Activated effector memory CD4-positive, alpha-beta T cell treated with Interleukin-2 at 50 U/mL for 16 hours (primary cell): ENCODE measurements at places on chromosomes 3 and 15.

GRCh38 chr3:16140116-16140893, 34.2 kb upstream of the GALNT15 start:
- DNase-seq = no peak

DNA sequence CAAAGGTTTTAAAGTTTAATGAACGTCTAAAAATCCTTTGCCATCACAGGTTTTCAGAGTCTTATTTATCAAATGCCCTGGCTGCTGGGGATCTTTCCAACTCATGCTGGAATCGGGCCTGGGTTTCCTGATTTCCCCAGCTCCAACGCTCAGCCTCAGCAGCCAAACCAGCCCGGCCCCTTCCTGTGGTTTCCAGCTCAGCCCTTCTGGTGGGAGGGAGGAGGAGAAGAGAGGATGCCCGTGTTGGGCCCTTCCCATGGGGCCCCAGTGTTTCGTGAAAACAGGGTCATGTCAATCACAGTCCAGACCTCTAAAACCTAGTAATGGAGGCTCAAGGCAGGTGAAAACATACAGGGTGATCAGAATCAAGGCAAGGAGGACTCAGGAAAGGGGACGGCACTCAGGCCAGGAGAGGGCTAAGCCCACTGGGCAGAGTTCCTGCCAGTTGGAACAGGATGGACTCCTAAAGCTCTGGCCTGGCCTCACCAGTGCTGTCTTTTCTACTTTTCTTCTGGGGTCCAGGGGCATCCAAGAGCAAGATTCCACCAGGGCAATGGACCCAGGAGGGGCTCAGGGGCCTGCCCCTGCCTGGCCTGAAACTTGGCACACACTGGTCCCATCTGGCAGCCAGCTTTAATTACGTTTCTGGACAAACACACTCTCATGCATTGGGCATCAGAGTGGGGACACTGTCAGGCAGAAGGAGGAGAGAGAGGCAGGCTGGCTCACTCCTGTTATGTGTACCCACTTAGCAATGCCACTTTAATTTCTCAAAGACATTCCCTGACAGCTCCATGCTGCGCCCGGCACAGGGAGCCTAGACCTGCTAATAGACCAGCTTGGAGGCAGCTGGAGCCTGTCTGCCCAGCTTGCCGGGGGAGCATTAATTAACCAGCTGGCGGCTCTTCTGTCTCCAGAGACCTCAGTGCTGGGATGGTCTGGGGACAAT, 194.6 kb downstream of the FAM43A start:
- DNase-seq = no peak

- no peak for DNase-seq
These were observed 521.2 kb downstream of the ZIC1 start for GRCh38 chr3:147930232-147930807.

DNA sequence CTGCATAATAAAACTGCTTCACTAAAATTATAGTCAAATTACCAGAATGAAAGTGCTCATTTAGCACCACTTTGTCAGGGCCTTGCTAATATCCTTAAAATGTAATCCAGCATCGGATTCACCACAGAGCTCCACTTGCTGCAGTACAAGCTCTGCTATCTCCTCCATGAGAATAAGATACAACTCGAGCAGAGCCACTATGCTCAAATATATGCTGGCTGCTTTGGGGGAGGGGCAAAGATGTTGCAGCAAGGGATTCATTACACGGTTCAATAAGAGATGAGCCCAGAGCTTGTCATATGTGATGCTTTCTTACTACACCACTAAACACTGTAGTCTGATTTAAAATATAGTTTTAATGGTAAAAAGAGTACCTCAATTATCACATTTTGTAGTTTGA, 72.2 kb downstream of the DLG1 start:
- DNase-seq = no peak

GRCh38 chr3:148221303-148221702, 476.4 kb upstream of the AGTR1 start:
- DNase-seq = no peak

- no peak for DNase-seq
These were observed 261.3 kb downstream of the TBC1D5 start for GRCh38 chr3:17481116-17481515.

DNA sequence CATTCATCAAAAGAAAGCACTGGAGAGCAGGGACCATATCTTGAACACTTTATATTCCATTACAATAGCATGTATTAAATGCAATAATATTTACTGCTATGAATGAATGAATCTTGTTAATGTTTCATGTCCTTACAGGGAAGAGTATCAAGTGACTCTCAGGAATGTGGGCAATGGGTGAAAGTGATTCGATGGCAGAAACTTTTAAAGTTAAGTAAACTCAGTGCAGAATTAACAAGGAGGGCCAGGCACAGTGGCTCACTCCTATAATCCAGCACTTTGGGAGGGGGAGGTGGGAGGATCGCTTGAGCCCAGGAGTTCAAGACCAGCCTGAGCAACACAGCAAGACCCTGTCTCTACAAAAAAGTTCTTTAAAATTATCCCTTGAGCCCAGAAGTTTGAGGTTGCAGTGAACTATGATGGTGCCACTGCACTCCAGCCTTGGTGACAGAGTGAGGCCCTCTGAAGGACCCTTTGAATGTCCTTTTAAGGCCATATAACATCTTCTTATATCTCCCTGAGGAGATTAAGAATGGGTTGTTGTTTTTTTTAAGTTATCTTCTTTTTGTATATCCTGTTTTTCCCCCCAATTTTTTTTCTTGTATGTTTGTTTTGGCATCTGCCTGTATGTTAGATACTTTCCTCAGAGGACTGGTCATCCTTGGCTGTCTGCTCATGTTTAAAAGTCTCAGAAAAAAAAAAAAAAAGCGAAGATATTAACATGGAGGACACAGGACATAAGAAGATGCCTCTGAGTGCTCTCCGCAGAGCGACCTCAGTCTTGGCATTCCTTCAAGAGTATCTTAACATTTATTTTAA, 9.6 kb upstream of the FSIP1 start:
- DNase-seq = no peak

- no peak for DNase-seq
These were observed 19.6 kb upstream of the CHRNB4 start for GRCh38 chr15:78660584-78660983.

- no peak for DNase-seq
These were observed 75.6 kb downstream of the FBXL22 start for GRCh38 chr15:63672775-63673174.

- DNase-seq = no peak
These were observed 200.0 kb upstream of the CFAP20DC start for GRCh38 chr3:59249698-59250361.

GRCh38 chr3:29212789-29213433, 68.0 kb upstream of the RBMS3 start:
- DNase-seq = no peak

- no peak for DNase-seq
These were observed 14.0 kb downstream of the IGDCC3 start for GRCh38 chr15:65363766-65364165.

- DNase-seq = no peak
These were observed 2.7 kb downstream of the P3H2 start for GRCh38 chr3:190117981-190118380.

GRCh38 chr3:15154326-15154725, 51.7 kb upstream of the CAPN7 start:
- no peak for DNase-seq

DNA sequence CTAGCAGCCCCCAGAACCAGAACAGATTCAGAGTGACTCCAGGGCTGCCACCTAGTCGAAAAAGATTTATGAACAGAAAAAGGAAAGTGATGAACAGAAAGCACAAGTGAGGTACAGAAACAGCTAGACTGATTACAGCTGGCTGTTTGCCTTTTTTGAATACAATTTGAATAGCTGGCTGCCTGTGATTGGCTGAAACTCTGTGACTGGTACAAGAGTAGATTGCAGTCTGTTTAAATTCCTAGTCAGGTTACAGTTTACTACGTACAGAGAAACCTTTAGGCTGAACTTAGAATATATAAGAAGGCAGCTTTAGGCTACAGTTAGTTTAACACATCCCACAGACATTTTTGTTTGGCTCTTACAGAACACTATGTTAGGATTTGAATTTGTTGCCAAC, 10.0 kb downstream of the CCDC13 start:
- no peak for DNase-seq

GRCh38 chr3:40179016-40179415, 130.5 kb upstream of the EIF1B start:
- peak; percentile 18 for DNase-seq

DNA sequence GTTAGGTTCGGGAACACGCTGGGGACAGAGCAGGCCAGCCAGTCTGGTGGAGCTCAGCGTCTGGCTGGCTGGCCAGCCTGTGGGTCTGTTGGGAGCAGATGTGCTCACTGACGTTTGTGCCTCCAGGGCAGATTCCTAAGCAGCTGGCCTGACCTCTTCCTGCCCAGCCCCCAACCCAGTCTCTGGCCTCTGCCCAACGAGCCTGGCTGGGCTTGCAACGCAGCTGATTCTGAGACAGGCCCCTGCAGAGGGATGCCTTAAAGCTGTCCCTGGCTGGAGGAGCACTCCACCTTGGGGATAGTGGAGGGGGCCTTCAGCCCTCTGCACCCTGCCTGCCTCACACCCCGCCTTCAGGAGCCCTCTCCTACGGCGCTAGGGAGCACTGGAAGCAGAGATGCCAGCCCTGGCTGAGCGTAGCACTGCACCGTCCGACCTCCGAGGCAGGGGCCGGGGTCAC, 46.0 kb downstream of the KLF13 start:
- no peak for DNase-seq

GRCh38 chr3:3628676-3629328, 170.4 kb upstream of the LRRN1 start:
- DNase-seq = no peak

- no peak for DNase-seq
These were observed 222.5 kb downstream of the NR2F2 start for GRCh38 chr15:96553006-96553405.

DNA sequence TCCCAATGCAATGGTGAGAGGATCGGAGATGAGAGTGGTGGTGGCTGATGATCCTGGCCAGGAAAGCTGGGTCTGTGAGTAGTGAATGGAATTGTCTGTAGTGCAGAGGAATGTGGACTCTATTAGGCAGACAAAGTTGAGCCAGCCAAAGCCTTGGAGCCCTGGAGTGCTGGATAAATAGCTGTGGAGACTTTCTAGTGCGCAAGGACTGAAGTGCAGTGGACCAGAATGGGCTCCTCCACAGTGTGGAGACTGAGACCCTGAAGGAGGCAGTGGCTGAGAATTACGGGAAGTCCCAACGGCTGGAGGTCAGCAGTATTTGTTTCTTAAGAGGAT, 874 bp downstream of the ZNF662 start:
- no peak for DNase-seq

- no peak for DNase-seq
These were observed 174.8 kb downstream of the POLR2M start for GRCh38 chr15:57881361-57881760.

GRCh38 chr3:62604751-62605351, 231.5 kb upstream of the FEZF2 start:
- DNase-seq = no peak

GRCh38 chr15:38059665-38060064, 125.2 kb downstream of the TMCO5A start:
- DNase-seq = no peak

DNA sequence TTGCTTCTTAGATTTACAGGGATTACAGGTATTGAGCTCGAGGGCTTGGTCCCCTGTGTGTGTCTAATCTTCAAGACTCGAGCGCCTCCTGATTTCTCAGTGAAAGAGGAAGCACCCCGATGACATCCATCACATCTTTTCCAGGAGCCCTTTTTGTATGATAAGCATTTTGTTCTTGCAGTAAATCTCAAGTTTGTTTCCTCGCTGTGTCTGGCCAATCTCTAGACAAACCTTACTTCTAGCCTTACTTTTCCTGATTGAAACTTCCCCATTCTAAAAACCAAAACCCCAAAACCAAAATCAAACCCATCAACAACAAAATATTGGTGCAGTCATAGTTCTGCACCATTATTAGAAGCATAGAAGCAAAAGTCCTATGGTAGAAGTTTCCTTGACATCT, 286.0 kb downstream of the NFKBIZ start:
- DNase-seq = no peak

- no peak for DNase-seq
These were observed 26.8 kb downstream of the SLC6A6 start for GRCh38 chr3:14429237-14429636.

DNA sequence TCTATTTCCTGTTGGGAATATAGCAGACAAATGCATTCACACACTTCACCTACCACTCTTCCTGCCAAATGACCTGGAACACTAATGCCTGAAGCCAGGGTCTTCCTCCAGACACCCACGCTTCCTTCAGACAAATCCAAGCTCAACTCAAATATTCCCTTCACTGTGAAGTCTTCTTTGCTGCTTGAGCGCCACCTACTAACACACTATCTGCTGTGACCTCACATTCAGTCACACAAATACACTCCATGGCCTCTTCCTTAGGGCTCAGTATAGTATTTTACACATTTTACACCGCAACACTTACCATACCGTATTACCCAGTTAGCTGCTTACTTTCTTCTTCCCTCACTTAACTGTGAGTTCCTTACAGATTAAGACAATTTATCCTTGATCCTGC, 149.4 kb downstream of the SHOX2 start:
- no peak for DNase-seq

GRCh38 chr3:9330166-9330703, 32.6 kb upstream of the THUMPD3 start:
- no peak for DNase-seq

DNA sequence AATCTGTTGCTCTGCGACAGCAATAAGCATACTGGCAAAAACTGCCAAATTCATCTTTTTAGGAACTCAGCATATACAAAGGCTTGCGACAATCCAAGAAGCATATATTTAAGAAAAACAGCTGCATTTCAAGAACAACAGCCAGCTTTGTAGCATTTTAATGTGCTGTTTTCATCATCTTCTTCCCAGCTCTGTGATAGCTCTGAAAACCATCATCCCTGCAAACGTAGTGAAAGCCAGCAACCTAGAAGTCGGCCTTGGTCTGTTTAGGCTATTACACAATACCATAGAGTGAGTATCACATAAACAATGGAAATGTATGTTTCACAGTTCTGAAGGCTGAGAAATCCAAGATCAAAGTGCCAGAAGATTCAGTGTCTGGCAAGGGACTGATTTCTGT, 187.5 kb downstream of the NAALADL2 start:
- no peak for DNase-seq

DNA sequence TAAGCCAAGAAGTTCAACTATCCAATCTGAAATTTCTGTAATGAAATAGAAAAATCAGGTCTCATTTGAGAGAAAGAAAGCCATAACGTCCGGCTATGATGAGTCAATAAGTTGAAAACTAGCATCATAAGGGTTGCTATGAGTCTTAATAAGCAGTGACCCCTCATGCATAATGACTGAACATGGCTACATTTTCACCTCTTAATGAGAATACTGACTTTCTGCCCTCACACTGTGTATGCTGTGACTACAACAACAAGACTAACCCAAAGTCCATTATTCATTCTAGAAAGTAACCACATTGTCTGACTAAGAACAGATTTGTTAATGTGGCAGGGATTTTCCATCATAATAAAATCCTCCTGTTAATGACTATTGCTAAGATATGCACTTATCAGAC, 884.0 kb upstream of the CADM2 start:
- DNase-seq = no peak

GRCh38 chr3:122886946-122887345, 92.1 kb downstream of the SLC49A4 start:
- no peak for DNase-seq
